ENCODE measurements at places on chromosomes 1 and 21.
A peak's percentile ranks its signal among the peaks of the same experiment; 100 is the strongest.

DNA sequence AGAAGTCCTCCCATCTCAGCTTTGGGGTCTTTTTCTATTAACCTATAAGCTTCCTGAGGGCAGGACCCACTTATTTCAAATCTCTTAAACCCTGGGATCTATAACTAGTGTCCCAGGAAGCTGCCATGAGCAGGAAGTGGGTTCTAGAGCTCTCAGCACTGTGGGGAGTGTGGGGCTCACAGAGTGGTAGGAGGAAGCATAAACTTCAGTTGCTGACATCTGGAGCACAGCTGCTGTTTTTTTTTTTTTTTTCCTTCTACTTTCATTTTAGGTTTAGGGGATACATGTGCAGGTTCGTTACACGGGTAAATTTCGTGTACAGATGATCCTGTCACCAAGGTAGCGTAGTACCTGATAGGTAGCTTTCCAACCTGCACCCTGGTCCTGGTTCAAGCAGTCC lies 59.3 kb downstream of the AK4 start:
- no peak for DNase-seq

DNA sequence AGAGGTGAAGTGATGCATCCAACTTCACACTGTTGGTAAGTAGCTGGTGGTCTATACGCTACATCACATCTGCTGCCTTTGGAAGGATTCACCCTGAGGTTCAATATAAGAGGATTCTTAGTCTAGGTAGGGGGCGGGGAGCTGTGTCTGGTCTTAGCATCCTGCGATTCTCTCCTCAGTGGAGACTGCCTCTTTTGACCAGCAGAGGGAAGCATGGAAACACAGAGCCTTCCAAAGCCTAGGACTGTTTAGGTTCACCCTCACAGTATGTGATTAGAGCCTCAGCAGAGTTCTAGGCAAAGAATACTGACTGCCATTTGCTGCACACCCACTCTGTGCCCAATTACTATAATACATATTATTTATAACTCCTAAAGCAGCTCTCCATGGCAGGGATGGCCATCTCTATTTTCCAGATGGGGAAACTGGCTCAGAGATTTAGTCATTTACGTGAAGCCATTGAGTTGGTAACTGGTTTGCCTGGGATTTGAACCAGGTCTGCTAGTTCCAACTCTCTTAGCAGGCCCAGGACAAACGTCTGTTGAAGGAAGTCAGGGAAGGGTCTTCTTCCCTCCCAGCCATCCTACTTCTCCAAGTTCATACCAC lies 28.9 kb upstream of the EFCAB14 start:
- peak; percentile 60 for DNase-seq

GRCh38 chr1:181152892-181153633 lies 64.6 kb downstream of the IER5 start:
- DNase-seq, result no peak

DNA sequence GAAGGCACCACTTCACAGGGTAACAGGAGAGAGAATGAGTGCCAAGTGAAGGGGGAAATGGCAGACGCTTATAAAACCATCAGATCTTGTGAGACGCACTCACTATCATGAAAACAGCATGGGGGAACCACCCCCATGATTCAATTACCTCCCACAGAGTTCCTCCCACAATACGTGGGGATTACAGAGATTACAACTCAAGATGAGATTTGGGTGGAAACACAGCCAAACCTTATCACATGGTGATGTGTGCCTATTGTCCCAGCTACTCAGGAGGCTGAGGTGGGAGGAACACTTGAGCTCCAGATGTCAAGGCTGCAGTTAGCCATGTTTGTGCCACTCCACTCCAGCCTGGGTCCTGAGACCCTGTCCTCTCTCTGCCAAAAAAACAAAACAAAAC lies 56.0 kb upstream of the DSCAM start:
- DNase-seq, result no peak

Measured in HFFc6 (cell line).